Omental fat pad (tissue), 4 donors: ENCODE measurements at places on chromosomes 4 and X.

DNA sequence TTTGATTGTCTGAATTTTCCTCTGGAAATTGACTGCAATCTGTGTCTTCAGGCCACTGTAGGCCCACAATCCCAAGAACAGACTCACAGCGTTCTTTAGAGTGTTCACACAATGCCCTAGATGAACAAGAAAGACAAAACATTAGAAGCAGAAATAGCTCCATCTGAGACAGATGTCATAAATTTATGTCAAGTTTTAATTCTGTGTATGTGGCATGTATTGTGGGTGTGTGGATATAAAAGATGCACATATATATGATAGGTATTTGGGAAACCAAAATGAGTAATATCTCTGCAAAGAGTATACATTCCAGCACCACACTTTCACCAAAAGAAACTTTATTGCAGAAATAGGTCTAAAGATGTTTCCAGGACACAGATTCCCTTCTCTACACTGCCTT, 176.1 kb downstream of the CORIN start:
- DNase-seq = no peak

GRCh38 chr4:5212255-5213013, 161.2 kb downstream of the STK32B start:
- DNase-seq = no peak

DNA sequence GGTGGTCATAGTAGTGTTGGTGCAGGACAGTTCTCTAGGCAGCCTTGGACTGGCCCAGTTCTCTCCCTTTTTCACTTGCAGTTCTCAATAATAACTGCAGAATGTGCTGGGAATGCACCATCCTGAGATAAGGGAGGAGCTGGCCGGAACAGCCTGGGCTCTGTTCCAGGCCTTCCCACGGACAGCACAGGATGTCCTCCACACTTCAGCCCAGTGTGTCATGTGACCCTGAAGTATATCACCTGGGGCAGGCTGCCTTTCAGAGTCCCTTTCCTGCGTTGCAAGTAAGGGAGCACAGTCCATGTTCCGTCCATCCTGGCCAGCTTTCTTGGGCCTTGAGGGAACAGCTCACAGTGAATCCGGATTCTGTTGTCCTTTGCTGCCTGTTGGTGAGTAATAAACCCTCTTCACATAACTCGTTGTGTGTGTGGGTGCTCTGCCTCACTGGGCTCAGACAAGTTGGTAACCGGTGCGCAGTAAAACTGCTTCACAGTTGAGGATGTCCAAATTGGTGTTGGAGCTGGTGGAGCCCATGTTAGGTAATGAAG, 32.3 kb upstream of the BBS12 start:
- DNase-seq = no peak

DNA sequence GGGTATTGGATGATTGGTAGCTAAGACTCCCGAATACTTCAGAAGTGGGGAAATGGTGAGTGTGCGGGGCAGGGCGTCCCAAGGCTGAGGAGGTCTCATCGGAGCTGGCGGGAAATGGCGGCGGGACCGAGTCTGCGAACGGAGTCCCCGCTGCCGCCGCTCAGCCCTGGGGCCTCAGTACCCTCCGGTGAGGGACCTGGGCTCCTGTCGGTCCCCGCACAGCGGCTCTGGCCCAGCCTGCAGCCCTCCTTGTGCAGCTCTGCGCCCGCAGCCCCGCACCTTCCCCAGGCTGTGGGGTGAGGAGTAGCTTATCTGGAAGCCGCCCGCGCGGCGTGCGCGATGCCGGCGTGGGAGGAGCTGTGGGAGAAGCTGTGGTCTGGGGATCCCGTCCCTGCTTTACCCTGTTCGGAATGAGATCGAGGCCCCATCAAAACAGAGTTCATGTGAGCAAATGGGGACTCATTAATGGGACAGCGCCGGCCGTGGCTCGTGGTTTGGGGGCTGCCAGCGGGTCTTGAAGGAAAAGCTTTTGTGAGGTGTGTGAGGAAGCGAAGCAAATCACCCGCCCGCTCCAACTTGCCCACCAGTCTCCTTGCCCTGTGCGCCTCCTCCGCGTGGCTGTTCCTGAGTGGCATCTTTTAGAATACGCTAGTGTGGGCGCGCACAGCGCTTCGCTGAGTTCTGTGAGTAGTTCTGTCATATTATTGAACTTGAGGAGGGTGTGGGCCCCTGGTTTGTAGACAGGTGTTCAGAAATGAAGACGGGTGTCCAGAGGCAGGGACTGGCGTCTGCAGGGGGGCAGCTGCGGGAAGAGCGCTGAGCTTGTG, 531 bp downstream of the ZNF141 start:
- DNase-seq = no peak

DNA sequence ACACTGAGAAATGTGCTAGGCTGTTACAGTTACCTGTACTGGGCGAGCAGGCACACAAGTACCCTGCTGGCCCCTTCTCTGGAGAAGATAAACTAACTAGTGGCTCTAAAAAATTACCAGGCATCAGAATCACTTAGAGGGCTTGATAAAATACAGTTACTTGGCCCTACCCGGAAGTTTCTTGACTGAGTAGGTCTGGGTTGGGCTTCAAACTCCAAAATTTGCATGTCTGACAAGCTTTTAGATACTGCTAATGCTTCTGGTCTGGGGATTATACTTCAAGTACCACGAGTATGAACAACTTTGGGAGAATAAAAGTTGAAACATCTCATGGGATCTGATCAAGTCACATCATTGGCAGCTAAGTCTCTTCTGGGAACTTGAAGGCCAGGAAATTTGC, 30.8 kb downstream of the CEP135 start:
- no peak for DNase-seq

GRCh38 chr4:115575851-115576250, 462.4 kb upstream of the NDST4 start:
- DNase-seq = no peak

- no peak for DNase-seq
Measured at GRCh38 chr4:107094332-107094731, 58.2 kb upstream of the DKK2 start.

- DNase-seq = no peak
Measured at GRCh38 chr4:56272003-56272402, 115.3 kb downstream of the AASDH start.

- no peak for DNase-seq
Measured at GRCh38 chr4:18930487-18930886, 908.9 kb upstream of the LCORL start.

GRCh38 chrX:100208076-100208475, 202.0 kb downstream of the PCDH19 start:
- DNase-seq = no peak

GRCh38 chr4:16684097-16684496, 214.3 kb downstream of the LDB2 start:
- no peak for DNase-seq

GRCh38 chr4:165784672-165785071, 88.4 kb upstream of the TLL1 start:
- no peak for DNase-seq

DNA sequence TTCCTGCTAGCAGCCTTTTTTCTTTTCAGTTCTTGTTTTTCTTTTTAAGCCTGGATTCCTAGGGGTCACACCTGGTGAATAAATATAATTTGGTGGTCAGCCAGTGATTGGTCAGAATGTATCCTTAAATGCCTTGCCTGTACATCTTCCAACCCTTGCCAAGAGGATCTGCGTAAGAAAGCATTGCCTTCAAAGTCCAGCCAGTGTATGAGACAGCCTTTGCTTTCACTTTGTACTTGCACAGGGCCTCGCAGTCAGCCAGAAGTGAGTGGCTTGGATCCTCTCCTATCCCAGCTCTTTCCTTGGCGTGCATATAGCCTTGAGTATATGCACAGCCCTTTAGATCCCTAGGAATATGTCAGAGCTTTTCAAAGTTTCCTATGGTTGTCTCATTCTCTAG, 22.2 kb downstream of the KANTR start:
- DNase-seq = no peak

DNA sequence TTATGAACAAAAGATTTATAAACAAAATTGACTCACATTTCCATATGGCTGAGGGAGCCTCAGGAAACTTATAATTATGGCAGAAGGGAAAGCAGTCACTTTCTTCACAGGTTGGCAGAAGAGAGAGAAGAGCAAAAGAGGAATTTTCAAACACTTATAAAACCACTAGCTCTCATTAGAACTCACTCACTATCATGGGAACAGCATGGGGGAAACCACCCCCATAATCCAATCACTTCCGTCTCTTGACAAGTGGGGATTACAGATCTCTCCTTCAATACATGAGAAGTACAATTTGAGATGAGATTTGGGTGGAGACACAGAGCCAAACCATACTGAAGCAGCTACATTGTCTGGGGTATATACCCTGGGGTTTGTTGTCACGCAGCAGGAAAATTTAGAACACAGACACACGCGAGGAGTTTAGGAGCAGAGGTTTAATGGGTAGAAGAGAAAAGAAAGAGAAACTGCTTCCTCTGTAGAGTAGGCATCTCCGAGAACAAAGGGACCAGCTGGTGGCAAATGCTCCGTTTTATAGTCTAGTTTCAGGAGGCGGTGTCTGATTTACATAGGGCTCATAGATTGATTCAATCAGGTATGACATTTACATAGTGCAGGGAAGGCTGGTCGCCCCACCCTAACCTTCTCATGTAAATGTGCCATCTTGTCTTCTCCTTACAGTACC, 2277.7 kb upstream of the AGA start:
- no peak for DNase-seq

DNA sequence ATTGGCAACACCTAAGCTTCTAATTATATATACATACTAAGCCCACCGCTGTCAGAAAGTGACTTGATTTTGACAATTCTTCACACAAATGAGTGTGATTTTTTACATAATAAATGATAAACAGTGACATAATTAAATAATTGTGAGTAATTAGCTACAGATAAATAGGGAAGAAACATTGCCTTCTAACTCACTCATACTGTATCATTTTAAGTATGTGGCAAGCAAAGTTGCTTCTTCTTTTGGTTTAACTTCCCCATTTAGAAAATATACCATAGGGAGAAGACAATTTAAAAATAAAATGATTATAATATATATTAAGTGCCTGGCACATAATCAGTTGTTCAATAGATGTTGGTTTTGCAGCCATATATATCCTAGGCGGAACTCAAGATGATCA, 644.2 kb downstream of the FSTL5 start:
- DNase-seq = no peak

DNA sequence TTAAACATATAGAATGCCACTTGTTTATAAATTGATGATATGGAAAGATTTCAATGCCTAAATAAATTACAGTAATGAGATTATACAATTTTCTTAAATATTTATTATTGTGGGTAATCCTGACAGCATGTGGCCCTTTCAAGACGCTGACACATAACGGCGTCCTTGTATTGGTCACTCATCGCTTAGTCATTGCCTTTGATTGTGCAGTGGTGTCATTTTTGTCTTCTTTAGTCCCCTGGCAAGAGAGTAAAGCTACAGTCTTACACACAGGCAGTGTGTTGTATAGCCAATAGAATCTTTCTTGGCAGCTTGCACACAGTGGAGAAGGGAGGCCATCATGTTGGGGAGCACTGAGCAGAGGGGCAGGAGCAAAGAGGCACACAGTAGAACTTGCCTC, 361.8 kb upstream of the GALNT7 start:
- DNase-seq = no peak

DNA sequence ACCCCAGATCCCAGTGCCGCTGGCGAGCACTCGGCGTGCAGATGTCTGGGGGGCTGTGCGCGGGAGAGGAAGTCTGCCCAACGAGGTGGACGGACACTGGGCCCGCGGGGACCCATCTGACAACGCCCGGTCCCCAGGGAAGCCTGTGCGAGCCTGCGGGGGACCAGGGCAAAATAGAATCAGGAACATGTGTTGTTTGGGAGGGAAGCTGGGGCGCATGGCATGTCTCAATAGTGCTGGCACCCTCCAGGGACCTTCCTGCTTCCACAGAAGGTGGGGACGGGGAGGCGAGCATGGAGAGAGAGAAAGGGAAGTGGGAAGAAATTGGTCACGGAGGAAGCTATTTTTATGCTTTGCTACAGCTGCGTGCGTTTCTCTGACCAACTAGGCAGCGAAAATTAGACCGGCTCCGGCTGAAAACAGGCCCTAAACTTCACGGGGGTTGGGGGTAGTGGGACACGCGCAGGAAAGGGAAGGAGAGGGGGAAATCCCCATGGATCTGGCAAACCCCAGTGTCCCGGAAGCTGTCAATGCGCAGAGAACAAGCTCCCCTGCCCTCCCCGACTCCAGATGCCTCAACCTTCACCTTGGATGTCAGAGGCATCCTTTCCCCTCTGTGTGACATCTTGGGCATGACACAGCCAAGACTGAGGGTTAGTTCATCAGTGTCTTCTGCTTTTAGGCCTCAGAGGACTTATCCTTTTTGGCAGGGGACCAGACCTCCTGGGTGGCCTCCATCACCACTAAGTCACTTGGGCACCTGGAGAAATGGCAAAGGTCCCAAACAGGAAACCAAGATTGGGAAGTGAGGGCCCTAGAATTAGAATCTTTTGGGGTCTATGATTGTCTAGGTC, 169.8 kb upstream of the BCOR start:
- DNase-seq = no peak

DNA sequence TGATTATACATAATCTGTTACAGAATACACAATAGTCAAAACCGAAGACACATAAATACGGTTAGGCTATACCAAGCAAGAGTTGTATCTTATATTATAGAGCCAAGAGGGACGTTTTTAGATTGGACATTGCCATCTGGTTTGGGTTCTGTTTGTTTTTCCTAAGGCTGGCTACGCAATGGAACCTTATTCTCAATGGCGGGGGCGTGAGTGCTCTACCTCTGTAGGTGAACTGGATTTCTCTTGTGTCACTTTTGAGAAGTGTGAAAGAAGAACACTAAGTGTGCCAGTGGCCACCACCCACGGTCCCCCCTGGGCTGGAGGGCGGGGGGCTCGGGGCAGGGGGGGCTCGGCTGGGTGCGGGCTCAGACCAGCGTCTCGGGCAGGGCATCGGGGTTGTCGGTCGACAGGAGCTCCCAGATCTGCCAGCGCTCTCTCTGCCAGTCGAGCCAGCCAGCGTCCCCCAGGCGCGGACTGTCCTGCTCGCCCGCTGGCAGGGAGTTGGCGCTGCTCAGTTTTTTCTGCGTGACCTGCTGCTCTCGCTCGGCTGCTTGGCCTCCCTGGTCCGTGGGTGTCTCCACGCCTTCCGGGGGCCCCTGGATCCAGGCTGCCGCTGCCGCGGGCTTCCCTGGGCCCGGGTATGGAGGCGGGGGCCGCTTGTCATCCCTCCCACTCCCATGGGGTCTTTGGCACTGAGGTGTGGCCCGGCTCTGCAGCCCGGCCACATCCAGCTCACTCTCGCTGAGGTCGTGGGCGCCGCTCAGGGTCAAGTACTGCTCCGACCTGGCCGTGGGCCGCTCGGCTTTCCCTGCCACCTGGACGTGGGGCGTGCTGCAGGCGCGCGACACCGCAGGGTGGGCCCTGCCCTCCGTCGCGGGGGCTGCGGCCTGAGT, 27.6 kb downstream of the HCCS start:
- no peak for DNase-seq

DNA sequence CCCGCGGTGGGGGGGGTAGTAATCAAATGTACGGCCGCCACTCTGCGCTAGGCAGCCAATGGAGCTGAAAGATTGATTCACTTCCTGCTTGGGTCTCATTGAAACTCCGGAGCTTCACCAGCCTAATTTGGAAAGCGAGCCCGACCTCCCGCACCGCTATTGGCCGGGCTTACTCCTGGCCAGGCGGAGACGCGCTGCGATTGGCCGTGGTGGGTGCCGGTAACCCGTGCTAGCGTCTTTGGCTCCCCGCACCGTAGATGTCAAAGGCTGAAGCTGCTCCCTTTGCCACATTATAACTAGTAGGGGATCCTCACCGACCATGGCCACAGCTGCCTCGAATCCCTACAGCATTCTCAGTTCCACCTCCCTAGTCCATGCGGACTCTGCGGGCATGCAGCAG, at the start of gene POU3F4:
Gene POU3F4 (plus strand): TSS at position 285 of the 400 bp plus-strand sequence. CDS start 35 bp downstream, at position 320.
- no peak for DNase-seq
